Activated CD4-positive, alpha-beta T cell treated with anti-CD3 and anti-CD28 coated beads, Interleukin-2, amount 50 U/mL, for 48 hours (primary cell): ENCODE measurements at places on chromosomes 16 and 17.

DNA sequence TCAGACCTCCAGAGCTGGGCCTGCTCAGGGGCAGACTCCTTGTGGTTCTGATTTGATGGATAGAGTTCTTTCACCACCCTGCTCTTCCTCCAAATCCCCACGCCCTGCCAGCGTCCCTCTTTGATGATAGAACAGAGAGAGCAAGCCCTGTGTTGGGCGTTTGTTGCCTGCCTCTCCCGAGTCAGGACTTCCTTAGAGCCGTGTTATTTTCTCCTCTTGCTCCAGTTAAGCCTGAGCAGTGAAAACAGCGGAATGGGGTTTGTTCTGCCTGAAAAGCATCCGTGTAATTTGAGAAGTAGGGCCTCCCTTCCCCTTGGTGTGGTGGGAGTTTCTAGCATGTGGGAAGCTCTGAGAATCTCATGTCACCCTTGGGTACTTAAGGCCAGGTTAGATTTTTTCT lies 22.1 kb downstream of the TMEM94 start:
- no peak for DNase-seq

- no peak for DNase-seq
Observed at GRCh38 chr17:57832314-57833178, 17.3 kb downstream of the MRPS23 start.

GRCh38 chr17:68491381-68492231 lies 20.6 kb upstream of the PRKAR1A start:
- DNase-seq = no peak

- peak; percentile 44 for DNase-seq
Observed at GRCh38 chr17:81396722-81397313, 1.6 kb downstream of the BAHCC1 start.

DNA sequence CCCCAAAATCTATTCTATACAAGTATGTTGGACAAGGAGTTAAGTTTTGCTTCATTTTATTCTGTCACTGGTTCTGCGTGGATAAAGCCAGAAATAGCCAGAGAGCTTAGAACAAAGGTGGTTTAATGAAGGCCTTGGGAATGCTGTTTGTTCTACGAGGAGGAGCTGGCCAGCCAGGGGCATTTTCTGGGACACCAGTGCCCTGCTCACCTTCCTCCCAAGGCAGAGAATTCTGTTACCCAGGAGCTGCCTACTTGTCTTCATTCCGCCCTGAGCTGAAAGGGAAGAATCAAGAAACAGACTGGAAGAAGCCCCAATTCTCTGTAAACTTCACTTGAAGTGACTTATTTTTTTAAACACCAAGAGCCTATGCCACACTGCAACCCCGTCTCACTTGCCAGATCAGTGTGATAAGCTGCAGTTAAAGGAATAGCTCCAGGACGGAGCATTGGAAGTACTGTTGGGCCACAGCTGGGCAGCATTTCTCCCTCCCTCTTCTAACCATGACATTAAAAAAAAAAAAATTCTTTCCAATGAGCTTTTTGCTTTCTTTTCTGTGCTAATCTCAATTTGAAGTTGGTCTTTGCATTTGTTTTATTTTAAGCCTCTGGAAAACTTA lies 149.8 kb upstream of the DYNLRB2 start:
- DNase-seq = no peak

- DNase-seq = no peak
Observed at GRCh38 chr16:29858149-29858849, 4.7 kb downstream of the CDIPT start.

DNA sequence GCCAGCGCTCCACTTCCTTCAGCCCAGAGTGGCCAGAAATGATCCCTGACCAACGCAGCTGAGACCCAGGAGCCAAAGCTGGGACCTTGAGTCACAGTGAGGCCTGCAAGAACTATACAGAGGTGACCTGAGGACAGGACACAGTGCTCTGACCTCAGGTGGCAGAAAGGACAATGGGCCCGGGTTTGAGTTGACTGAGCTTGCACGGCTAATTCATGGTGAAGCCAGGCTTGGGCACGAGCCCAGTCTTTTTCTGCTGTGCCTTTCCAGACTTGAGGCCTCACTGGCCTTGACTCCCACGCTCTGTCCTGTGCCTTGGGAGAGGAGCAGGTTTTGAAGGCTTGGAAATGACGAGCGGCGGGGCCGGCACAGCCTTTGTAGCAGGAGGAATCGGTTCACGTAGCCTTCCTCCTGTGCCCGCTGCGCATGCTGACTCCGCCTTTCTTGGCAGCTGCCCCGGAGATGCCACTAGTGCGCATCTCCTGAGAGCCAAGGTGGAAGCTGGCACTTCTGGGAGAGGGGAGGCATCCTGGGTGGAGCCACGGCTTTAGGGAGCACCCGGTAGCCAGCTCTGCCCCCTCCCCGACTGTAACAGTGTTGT lies 34.9 kb downstream of the NDEL1 start:
- no peak for DNase-seq

GRCh38 chr17:489758-490329 lies 137.2 kb upstream of the RPH3AL start:
- DNase-seq = peak; percentile 72

DNA sequence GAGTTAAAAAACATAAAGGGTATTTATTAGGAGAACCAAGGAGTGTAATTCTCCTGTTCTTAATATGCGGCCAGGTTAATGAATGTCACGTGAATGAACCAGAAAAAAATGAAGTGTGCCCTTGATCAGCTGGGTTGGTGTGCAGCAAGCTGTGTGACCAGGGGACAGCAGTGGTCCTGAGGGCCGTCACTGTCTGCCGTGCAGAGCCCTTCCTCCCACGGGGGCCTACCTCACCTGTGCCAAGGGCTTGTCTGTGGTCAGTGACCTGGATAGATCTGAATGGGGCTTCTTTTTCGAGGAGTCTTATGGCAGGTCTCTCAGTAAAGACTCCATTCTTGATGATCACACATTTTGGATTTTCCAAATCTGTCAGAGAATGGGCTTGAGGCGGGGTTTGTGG lies 17.7 kb upstream of the STH start:
- DNase-seq = no peak

DNA sequence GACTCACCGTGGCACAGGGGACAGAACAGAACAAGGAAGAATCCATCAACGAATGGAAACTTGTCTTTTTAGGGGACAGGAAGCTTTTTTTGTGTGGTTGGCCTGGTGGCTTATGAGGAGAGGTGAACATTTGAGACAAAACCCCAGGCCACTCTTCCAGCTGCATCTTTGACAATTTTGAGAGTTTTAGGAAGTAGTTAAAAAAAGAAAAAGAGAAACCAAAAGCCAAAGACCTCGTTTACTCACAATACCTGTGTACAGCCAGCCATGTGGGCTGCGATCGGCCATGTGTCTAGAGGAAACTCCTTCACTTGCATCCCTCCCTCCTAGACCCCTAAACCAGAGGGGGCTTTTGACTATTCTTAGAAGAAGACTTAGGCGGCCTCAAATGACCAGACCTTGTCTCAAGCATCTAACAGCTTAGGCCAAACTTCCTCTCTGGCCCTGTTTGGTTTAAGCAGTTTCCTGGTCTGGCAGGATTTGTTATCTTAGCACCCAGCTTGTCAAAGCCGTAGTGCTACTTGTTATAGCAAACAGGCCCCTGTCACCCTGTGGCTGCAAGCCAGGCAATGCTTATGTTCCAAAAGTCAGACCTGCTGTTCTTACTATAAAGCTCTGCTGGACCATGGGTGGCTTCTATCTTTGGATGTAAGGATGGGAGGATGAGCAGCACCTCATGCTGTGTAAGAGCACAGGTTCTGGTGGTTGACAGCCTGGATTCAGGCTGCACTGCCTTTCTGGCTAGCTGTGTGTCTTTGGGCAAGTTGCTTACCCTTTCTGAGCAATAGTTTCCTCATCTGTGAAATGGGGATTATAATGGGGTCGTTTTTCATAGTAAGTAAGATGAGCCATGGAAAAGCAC lies 17.7 kb downstream of the KSR1 start:
- peak; percentile 88 for DNase-seq

GRCh38 chr17:8222380-8222629 lies 11.9 kb upstream of the AURKB start:
- no peak for DNase-seq

GRCh38 chr16:68393333-68393732 lies 55.0 kb downstream of the SMPD3 start:
- DNase-seq = no peak

GRCh38 chr17:18117982-18118975 lies 9.7 kb downstream of the MYO15A start:
- DNase-seq = no peak

- DNase-seq = no peak
Observed at GRCh38 chr16:1181404-1182315, 28.8 kb downstream of the CACNA1H start.

DNA sequence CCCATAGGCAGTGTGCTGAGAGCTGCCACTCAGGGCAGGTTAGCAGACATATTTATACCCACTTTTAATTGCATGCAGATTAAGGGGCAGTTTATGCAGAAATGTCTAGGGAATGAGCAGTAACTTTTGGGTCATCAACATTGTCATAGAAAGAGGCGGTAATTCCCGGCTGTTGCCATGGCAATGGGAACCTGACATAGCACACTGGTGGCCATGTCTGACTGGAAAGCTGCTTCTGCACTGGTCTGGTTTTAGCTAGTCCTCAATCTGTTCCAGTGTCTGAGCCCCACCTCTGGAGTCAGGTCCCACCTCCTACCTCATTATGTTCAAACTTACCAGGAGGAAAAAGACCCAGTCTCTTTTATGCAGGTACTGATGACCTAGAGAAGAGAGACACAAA lies 31.5 kb upstream of the TNRC6C start:
- DNase-seq = no peak

DNA sequence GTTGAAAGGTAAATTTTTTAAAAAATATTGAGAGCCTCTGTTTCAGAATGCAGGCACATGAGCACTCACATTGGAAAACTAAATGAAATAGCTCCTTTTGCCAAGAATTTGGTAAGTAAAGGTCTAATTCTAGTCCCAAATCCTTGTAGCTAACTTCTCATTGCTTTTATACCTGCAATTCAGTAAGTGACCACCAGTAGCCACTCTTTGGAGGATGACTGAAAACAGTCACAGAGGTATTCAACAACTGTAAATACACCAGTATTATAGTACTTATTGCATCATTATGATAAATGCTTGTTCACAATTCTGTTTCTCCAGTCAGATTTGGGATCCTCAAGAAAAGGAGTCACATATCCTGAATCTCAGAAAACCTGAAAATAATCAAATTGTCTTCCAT lies 562.4 kb upstream of the CDH11 start:
- no peak for DNase-seq

GRCh38 chr16:51524555-51525373 lies 373.7 kb upstream of the SALL1 start:
- no peak for DNase-seq

GRCh38 chr16:83923581-83924365 lies 24.9 kb downstream of the MLYCD start:
- no peak for DNase-seq

- DNase-seq = no peak
Observed at GRCh38 chr17:34723875-34724274, 144.5 kb downstream of the TMEM132E start.

DNA sequence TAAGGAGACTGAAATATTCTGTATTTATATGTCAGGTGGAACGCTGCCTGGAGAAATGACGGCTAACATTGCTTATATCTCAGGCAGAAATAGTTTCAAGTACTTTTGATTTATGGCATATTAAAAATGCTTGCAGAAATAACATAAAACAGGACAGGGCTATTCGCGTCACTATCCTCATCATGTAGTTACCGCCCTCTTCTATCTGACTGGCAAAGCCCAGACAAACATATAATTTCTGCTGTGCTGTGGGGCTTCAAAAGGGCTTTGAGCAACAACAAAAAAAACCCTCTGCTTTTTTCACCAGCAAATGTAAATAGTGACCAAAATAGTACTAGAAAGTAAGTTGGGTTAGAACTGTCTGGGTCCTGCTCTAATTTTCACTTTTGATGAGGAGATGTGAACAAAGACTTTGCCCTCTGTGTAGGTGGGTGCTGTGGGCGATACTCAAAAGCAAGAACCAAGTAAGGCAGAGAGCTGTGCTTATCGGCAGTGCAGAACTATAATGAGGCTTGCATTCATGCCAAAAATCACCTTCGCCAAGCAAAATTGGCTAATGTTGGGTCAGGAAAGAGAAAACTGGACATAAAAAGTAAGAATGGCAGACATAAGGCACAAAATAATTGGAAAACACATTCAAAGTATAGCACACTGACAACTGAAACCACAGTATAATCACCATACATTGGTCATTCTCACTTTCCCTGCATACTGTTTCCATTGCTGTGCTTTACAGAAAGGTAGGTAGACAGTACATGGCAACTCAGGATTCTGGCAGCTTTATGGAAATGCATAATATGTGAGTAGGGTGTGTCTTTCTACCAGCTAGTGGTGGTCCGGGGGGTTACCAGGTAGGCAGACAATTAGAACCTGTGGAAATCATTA lies 151.2 kb upstream of the AXIN2 start:
- no peak for DNase-seq

DNA sequence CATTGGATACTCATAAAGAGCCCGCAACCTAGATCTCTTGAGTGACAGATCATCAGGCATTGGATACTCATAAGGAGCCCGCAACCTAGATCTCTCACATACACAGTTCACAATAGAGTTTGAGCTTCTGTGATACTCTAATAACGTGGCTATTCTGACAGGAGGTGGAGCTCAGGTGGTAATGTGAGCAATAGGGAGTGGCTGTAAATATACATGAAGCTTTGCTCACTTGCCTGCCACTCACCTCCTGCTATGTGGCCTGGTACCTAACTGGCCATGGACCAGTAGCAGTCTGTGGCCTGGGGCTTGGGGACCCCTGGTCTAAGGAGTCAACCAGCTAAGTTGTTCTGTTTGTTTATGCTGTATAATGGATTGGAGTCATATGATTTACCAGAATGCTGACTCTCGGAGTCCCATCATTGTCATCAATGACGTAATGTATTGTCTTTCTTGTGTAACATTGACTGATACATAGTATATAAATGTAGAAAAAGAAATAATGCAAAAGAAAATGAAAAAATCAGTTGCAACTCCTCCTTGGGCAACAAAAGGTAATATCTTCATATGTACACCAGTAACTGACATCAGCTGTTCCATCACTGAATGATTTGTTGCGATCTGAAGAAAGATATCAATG lies 17.5 kb downstream of the ABCA9 start:
- no peak for DNase-seq

- DNase-seq = no peak
Observed at GRCh38 chr16:81627024-81627423, 152.1 kb upstream of the PLCG2 start.
